ENCODE measurements at places on chromosomes 16 and 17. TPM values are rescaled to one million over a fixed set of nuclear protein-coding genes. Genes with fewer than 3 reads are reported as not detected.

DNA sequence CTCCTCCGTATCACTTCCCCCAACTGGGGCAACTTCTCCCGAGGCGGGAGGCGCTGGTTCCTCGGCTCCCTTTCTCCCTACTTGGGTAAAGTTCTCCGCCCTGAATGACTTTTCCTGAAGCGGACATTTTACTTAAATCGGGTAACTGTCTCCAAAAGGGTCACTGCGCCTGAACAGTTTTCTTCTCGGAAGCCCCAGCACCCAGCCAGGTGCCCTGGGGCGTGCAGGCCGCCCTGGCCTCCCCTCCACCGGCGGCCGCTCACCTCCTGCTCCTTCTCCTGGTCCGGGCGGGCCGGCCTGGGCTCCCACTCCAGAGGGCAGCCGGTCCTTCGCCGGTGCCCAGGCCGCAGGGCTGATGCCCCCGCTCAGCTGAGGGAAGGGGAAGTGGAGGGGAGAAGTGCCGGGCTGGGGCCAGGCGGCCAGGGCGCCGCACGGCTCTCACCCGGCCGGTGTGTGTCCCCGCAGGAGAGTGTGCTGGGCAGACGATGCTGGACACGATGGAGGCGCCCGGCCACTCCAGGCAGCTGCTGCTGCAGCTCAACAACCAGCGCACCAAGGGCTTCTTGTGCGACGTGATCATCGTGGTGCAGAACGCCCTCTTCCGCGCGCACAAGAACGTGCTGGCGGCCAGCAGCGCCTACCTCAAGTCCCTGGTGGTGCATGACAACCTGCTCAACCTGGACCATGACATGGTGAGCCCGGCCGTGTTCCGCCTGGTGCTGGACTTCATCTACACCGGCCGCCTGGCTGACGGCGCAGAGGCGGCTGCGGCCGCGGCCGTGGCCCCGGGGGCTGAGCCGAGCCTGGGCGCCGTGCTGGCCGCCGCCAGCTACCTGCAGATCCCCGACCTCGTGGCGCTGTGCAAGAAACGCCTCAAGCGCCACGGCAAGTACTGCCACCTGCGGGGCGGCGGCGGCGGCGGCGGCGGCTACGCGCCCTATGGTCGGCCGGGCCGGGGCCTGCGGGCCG lies 1.6 kb downstream of the HIC1 start:
- peaks cover 25% of the 10 kb centered on the region for H3K27me3 ChIP-seq
- H3K27ac ChIP-seq: no peak overlapping the region
- no peak overlapping the region for H3K4me3 ChIP-seq
- H3K4me1 ChIP-seq: peaks cover 8% of the 10 kb centered on the region
- no peak for DNase-seq
- peaks cover 5% of the 10 kb centered on the region for H3K36me3 ChIP-seq

DNA sequence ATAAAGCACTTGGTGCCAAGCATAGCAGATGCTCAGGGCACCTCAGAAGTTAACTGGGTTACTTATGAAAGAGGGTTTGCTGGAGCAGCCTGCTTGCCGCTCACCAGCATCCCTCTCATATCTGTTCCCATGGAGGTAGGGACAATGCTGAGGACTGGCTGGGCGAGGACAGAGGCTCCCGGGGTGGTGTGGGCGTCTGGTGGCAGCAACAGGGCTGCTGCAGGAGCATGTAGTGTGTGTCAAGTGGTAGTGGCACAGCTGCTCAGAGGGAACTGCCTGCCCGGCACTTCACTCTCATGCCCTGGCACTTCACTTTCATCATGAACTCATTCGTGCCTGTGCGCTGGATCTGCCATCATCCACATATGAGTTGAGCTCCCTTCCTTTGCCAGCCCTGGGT lies 26.9 kb upstream of the ZNHIT3 start:
- H3K36me3 ChIP-seq: no peaks in the 10 kb centered on the region
- H3K27me3 ChIP-seq: peaks cover 53% of the 10 kb centered on the region
- no peak overlapping the region for H3K27ac ChIP-seq
- no peak for DNase-seq
- no peaks in the 10 kb centered on the region for H3K4me1 ChIP-seq

DNA sequence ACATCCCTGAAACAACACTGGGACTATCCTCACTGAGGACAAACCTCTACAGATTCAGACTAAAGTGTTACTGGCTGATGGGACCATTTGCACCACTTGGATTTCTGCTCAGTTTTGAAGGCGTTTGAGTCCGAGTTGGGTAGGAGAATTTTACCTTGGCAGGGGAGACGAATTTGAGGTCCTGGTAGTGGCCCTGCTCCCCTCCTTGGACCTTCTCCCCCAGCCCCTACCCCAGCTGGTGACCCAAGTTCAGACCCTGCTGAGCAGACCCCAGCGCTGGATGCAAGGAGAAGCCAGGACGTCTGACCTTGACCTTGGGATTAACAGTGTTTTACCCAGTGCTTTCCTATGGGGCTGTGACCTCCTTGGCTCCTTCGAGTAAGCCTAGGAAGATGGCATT lies 13.6 kb downstream of the CACNG5 start:
- no peak overlapping the region for H3K27ac ChIP-seq
- peaks cover 82% of the 10 kb centered on the region for H3K27me3 ChIP-seq
- no peak for DNase-seq
- no peaks in the 10 kb centered on the region for H3K4me1 ChIP-seq

DNA sequence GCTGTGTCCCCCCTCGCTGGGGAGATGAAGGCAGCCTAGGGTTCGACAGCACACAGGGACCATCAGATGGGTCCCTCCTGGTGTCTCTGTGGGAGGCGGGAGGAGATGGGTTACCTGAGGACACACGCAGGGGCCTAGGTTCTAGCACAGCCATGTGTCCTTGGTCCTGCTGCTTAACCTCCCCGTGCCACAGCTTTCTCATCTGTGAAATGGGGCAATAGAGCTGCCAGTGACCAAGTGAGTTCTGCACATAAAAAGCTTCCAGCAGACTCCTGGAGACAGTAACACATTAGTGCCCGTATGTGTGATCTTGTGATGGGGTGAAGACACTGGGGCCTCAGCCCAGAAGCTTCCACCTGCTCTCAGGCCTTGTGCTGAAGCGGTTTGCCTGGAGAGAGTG lies 96.0 kb upstream of the GSE1 start:
- H3K36me3 ChIP-seq: peaks cover 21% of the 10 kb centered on the region
- no peak for DNase-seq
- peaks cover 27% of the 10 kb centered on the region for H3K4me1 ChIP-seq
- H3K4me3 ChIP-seq: no peak overlapping the region
- no peaks in the 10 kb centered on the region for H3K27me3 ChIP-seq

GRCh38 chr17:45719335-45720071 lies 64.6 kb upstream of the CRHR1 start:
- H3K4me3 ChIP-seq: no peak overlapping the region
- H3K27ac ChIP-seq: no peak overlapping the region
- peaks cover 45% of the 10 kb centered on the region for H3K27me3 ChIP-seq
- H3K4me1 ChIP-seq: peaks cover 14% of the 10 kb centered on the region
- peak; percentile 68 for DNase-seq
- no peaks in the 10 kb centered on the region for H3K36me3 ChIP-seq

DNA sequence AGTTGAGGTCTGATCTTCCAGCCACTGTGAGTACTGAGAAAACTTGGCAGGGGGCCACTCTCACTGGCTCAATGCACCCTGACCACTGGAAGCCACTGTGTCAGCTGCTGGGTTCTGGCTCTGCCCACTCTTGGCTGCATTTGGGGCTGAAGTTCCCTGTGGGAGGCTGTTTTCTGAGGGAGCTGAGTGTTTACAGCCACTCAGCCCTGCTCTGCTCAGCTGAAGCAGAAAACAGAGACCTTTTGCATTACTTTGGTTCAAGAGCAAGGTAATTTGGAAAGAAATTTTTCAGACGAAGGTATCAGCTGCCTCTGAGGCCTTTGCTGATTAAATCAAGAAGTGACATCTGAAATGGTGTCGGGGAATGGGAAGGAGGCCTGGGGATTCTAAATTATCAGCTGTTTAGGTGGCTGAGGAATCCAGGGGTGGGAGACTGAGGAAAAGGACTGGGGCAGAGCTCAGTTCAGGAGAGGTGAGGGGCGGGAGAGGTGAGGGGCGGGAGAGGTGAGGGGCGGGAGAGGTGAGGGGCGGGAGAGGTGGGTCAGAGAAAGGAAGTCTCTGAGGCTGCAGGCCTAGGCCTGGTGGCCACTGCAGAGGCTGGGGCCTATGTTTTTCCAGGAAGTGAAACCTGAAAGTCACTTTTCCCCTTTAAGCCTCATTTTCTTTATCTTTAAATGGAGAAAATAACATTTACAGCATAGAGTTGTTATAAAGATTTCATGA lies at the start of gene ACSM5:
Gene ACSM5, plus strand, starts transcription at position 137 of the 723 bp plus-strand sequence. CDS start 1,951 bp downstream, outside the sequence.
- no peak for DNase-seq
- H3K27ac ChIP-seq: no peak within 1 kb of the TSS
- no peak within 1 kb of the TSS for H3K4me3 ChIP-seq

CASKIN1 gene
- 1.4 TPM for total RNA-seq

C16orf92 gene
- total RNA-seq: not detected

ZNF263 gene
- 51.2 TPM for total RNA-seq

Data from Calu3 (cell line).